ENCODE measurements at places on chromosomes 12 and 14.

GRCh38 chr12:2548081-2548480 is 246.7 kb upstream of the FKBP4 start:
- no peak for DNase-seq

DNA sequence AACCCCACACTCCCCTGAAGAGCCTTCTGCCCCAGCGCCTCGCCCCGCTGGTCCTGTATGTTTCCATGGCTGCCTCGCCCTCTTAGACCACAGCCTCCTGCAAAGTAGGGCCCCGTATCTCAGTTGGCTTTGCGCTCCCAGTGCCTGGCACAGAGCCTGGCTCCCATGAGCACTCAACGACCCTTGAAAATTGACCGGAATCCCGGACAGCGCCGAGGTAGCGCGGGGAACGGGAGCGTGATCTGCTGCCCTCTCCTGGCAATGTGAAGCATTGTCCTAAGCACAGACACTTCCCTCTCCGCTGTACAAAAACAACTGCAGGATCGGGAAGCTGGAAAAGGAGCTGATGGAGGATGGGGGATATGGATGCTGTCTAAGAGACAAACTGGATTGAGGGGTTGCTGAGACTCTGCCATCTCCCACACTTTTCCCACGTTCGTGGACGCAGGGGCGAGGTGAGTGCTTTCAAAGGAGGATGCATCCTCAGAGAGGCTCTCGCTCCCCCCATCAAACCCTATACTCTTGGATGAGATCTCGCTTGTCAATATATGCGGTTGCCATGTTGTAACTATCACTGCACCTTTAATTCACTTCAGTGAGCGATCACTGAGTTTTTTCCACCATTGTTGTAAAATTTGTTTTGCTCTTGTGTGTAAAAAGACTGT is 10.7 kb upstream of the FKBP4 start:
- DNase-seq = no peak

DNA sequence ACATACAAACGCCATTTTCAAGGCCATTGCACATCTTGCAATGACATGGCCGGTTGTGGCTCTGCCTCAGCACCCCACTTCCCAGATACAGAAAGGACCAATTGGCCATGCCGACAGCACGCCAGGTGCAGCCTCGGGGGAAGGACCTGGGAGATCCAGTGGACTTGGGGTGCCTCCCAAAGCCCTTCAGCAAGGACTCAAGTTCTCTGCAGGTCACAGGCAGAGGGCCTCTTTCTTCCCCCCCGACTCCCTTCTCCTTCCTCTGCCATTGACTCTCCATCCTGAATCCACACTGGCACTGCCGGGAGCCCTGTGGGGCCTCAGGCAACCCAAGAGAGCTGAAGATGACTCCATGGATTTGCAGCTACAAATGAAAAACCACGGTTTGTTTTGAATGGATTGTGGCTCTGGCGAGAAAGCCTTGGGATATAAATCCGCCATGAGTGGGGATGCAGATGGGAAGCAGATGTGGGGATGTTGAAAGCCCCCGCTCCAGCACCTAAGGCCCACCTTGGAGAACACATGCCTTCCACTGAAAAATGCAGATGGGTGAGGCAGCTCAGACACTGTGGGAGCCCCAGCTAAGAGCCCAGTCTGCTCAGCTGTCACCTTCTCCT is 35.1 kb upstream of the LTBP2 start:
- DNase-seq = no peak

DNA sequence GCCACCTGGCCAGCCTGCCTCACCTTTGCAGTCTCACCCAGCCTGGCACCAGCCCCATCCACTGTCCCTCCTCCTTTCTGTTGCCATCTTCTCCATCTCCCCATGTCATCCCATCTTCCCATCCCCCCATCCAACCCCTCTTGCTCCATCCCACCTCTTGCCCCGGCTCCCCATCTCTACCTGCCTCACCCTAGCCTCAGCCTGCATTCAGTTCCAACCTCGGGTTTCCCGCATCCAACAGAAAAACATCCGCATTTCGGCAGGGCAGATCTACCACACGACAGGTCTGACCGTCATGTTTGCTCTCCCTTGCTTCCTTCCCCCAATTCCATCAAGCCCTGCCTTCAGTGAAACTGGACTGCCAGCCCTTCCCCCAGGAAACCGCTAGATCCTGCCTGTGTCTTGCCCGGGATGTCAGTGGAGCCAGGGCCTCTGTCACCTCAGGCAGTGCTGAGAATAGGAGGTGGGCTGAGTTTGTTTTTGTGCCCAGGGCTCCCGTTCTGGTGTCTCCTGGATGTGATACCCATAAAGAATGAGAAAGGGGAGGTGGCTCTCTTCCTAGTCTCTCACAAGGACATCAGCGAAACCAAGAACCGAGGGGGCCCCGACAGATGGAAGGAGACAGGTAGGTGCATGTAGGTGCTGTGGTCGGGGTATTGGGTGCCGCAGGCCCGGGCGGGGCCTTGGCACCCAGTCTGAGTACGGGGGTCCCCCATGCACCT is 2.5 kb downstream of the KCNH3 start:
- DNase-seq = no peak

DNA sequence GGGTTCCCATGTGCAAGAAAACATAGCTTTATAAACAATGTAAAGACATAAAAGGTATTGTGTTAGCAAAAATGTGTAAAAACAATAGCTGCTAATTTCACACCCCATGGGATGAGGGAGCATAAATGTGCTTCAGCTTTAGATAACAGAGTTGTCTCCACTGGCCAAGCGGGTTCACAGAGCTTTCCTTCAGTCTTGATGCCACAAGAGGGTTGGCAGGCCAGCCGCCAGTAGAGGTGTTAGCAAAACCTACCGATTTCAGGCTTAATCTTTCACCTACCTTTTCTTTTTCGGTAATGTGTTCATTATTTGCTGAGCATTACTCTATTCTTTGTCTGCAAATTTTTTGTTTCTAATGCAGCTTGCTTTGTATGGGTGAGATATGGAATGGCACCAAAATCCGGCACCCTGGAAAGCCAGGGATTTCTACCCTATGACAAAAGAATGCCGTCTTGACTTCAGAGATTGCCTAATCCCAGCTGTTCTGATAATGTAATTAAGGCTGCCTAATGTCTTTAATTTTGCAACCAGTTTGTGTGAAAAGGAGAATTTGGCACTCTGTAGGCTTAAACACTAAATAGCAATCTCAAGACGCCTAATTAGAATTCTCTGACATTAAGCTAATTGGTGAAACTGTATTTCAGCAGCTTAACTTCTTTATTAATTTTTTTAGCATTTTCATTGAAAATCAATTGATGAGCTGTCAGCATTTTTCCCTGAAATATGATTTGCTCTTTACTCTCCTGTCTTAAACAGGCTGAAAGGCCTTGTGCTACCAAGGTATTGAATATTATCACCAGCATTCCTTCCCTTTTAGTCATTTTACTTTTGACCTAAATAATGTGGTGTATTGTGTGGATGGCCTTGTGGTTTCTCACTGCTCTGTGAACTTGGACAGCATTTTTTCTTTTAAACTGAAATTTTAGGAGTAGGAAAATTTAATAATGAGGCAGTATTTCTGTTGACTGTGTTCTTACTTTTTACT is 60.7 kb downstream of the POLR3B start:
- no peak for DNase-seq

- no peak for DNase-seq
Observed at GRCh38 chr12:54333420-54334034, 8.6 kb downstream of the COPZ1 start.

- DNase-seq = no peak
Observed at GRCh38 chr14:55084401-55085059, 33.1 kb downstream of the MAPK1IP1L start.

- no peak for DNase-seq
Observed at GRCh38 chr12:10186299-10186698, 7.5 kb downstream of the TMEM52B start.

DNA sequence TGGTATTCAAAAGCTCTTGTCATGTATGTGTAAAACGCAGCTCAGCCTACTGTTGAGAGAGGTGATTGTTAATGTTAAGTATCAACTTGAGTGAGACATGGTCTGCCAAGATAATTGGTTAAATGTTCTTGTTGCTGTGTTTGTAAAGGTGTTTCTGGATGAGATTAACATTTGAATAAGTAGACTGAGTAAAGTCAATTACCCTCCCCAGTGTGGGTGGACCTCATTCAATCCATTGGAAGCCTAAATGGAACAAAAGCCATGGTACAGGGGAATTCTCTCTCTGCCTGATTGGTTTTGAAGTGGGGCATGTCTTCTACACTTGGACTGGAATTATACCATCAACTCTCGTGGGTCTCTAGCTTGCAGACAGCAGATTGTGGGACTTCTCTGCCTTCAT is 63.8 kb upstream of the RERGL start:
- no peak for DNase-seq

DNA sequence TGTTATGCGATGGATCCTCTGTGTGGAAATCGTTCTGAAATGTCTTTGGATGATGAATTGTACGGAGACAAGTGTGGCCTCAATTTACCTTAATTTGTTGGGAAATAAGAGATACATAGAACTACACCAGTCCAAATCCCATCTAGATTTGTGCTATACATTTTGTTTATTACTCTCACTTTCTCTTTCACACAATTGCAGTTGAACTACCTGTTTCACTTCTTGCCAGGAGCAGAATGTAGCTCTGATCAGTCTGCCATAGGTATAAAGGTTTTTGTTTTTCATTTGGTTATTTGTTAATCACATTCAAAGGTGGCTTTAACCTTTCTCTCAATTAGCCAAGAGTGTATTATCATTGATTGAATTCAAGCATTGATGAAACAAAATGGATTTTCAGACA is 268.2 kb downstream of the SNAPC1 start:
- DNase-seq = no peak

DNA sequence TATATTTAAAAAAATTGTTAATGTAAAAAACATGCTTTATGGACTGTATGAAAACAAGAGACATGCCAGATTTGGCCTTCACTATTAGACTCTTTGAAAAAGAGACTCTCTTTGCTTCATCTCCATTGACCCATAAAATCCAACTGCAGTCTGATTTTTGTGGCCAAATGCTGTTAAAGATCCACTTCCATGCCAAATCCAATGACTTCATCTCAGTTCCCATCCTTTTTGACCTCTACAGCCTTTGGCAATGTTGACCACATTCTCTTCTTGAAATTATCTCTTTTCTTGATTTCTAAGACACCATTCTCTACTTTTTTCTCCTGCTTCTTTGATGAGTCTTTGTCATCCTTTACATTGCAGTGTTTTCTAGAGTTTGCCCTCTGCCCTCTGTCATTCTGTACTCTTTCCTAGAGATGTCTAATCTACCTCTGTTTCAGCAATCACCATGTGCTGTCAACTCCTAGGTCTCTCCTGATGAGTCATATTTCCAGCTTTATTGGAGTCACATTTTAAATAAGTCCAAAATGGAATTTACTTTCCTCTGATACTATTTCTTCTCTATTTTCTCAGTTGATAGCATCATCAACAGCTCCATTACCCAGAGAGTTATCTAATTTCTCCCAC is 2.4 kb downstream of the TMPRSS12 start:
- no peak for DNase-seq

DNA sequence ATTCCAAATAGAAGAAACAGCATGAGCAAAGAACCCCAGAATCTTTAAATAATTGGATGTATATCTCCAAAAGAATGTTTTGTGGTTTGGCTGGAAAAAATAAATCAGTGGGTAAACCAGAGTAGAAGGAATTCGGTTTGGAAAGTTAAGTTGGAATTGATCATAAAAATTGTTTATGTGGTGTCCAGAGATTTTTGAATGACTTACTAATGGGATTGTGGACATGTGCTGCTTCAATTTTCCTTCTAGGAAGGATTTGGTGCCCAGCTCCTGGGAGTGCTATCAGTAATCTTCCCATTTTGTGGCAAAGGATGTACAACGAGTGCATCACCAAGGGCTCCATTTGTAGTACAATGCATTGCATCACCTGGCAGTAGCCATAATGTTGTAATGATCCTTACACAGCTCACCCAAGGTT is 224.8 kb downstream of the SLC16A7 start:
- DNase-seq = no peak

- DNase-seq = no peak
Observed at GRCh38 chr12:49369411-49370145, 2.3 kb downstream of the SPATS2 start.

GRCh38 chr12:92921877-92922276 is 7.2 kb downstream of the EEA1 start:
- DNase-seq = no peak

DNA sequence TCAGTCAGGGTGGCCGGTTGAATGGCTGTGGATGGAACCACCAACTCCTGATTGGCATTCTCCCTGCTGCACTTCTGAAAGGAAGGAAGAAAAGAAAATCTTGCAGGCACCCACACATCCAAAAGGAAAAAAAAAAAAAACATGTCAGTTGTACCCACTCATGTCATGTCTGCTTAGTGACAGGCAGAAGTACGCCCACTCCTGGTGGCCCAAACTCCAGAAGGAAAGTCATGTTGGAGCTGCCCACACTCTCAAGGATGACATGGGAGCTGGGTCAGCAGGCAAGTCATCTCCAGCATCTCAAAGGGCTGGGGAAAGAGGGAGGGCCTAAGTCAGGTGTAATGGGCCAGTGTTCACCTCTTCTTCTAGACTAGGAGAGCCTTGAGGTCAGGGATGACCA is 1079.1 kb downstream of the BCL11B start:
- DNase-seq = no peak

DNA sequence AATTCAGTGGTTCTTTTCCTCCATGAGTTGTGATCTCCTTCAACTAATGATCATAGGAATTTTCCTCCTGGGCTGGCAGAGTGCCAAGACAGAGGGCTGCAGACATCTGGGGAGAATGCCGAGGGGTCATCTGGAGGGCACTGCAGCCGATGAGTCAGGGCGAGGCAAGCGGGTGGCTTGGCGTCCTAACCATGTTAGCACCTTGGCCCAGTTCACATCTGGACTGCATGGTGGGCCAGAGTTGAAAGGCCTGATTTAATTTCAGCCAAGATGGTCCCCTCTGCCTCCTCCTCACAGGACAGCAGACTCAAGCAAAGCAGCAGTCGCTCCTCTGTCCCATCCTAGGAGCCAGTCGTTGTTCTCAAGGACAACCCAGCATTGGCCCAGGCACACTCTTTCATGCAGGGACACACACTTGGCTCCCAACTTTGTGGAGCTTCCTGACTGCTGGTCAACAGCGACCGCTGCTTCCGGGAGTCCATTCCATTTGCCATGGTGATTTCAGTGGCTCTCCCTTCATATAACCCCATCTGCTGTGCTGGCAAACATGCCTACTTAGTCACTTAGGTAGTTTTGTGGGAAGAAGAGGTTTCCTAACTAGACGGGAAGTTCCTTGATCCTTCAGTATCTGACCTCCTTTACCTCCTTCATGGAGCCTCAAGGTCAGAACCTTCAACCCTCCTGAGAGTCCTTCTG is 161.8 kb downstream of the TTC8 start:
- DNase-seq = no peak

DNA sequence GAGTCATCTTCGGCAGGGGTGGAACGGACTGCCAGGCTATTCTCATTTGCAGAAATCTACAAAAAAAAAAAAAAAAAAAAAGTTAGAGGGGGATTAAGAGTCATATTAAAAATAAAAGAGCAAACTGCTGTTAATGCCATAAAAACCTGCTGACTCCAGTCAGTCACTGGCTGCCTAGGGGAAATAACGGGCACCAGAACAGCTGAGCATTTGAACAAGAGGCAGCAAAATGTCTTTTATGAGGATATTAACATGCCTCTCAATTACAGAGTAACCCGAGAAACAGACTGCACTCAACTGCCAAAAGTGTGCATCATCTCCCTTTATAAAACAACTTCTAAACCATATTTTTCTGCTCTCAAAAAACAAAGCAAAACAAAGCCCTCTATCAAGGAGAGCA is 28.7 kb upstream of the CERS5 start:
- no peak for DNase-seq
